Activated naive CD4-positive, alpha-beta T cell (primary cell): ENCODE measurements at places on chromosomes 5 and 9.

GRCh38 chr5:172182291-172182690 is 5.7 kb downstream of the STK10 start:
- no peak for DNase-seq

DNA sequence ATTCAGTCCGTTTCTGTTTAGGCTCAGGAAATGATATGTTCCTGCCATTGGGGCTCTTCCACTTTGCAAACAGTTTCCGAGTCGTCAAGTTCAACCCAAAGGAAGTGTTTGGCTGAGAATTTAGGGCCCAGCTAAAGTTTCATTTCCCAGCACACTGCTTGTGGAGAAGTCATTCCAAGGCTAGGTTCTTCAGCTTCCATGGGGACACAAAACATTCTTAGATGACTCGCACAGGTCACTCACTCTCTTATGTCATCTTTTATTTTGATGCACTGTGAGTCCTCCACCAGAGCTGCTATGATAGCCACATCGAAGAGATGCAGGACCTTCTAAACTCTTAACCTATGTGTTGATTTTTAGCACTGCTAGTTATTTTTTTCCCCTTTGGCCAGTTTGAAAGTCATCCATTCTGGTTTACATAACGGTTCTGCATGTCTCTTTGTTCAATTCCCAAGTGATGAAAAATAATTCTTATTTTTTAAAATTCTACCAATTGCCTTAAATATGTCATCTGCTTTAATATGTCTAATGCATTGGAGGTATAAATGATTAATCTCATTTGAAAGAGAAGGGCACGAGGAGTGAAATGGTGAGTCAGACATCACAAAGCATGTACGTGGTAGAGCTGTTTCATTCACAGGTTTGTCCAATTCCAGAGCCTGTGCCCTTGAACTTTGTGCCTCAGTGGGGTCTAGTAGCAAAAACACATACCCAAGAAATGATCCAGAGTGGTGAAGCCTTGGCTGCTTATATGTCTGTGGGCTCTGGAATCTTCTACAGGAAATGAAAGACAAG is 84.3 kb downstream of the ZNF462 start:
- no peak for DNase-seq

DNA sequence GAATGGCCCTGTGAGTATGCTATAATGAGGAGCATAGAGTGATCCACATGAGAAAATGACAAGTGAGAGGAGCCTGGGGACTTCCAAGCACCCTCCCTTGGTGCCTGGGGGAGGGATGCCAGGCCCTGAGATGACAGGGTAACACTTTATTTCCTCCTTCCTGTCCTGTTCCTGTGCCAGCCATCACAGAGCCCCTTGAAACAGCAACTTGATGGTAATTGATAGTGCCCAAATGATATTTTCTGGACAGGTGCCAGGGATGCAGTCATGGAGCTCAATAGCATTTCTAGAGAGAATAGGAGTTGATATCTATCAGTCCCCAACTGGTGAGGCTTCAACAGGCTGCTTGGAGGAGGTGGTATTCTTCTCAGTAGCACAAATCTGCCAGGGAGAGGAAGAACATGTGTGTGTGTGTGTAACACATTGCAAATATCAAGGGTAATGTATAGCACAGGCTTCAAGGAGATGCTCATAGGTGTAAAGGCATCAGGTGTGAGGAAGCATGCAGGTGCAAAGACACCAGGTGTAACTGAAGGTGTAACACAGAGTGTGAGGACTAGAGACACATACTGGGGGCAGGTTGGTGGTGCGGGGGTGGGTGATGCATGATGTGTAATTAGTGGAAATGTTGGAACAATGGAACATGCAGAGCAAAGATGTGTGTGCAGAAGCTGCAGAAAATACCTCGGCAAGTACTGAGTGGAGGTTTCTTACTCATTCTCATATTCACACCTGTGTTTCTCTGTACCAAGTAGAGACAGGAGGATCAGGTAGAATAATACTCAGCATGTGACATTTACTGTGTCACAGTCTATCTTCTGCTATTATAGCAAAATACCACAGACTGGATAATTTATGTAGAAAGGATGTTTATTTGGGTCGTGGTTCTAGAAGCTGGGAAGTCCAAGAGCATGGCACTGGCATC is 18.1 kb upstream of the WWC1 start:
- DNase-seq: no peak

- DNase-seq: no peak
These were observed 124.9 kb upstream of the ZNF462 start for GRCh38 chr9:106738109-106738508.

GRCh38 chr9:134314039-134314949 is 12.0 kb upstream of the RXRA start:
- no peak for DNase-seq

DNA sequence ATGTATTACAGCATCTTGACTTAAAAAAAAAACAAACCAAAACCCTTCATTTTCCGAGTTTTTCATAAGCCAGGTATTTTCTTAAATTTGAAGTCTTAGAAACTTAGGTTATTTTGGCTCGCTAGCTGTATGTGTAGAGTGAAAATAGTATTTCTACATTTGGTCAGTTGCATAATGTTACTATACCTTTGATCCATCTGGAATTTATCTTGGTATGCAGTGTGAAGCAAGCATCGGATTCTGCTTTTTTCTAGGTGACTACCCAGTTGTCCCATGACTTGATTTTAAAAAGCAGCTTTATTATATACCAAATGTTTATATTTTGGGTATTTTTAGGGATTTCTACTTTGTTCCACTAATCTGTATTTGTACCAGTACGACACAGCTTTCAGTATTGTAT is 27.7 kb downstream of the UBAP1 start:
- no peak for DNase-seq

DNA sequence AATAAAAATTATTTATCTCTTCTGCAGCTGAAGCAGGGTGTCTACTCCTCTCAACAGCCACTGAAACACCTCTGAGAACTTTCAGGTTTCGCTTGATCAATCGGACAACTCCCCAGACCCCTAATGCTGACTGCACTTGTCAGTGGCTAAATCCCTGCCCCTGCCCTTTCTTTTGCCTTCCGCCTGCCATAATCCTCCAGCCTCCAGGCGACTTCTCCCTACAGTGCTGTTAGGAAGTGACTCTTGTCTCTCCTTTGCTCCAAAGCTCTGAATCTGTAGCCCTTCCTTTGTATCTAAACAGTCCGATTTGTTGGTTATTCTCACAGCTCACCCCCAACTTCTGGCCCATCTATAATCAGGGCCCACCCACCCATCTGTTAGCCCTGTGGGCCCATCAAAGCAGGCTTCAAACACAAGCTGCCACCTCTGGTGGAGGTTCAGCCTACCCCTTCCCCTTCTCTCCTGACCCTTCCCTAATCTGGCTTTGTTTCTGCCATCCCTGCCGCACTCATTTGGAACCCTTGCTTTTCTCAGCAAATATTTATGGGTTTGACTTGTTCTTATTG is 53.7 kb upstream of the IFNK start:
- DNase-seq: no peak

GRCh38 chr9:92728831-92729734 is 35.5 kb downstream of the BICD2 start:
- DNase-seq: no peak

GRCh38 chr5:90095292-90096060 is 314.1 kb downstream of the CETN3 start:
- DNase-seq: no peak

DNA sequence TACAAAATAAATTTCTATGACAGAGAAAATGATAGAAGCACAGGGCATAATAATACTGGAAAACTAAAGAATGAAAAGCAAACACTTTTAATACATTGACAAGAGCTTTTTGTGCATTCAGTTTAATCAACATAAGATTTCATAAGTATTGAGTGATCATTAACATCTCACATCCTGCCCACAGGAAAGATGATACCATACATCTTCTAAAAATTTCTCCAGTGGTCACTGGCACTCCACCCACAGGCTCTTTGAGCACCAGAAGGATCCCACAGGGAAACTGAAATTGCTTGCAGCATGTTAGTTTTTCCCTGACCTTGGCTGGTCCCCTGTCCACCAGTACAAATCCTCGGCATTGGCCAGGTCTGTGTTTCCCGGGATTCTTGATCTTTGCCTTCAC is 186.0 kb downstream of the CEMIP2 start:
- DNase-seq: no peak

GRCh38 chr5:163439092-163439425 is 1.7 kb downstream of the CCNG1 start:
- DNase-seq: no peak

DNA sequence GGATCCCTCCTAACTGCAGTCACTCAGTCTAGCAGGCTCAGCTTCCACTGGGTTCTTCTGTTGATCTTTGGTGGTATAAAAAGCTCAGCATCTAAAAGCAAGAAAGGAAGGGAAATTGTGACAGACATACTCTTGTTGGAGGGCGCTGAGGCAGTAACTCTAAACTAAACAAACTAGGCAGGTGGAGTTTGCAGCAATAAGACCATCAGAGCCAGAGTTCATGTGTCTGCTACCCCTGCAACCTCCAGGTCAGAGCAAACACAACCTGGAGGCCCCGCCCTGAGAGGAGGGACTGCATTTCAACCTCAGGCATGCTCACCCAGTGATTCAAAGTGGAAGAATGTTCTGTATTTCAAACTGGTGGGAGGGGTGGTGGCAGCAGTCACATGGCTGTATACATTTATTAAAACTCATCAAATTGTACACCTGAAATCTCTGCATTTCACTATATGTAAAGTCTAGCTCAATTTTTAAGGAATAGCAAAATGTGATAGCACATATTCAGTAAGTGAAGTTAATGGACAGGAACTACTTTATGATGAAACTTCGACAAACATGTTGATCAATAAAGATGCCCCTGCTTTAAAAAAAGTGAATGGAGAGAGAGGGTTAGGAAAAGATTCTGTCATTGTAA is 7.1 kb downstream of the ACTL7A start:
- DNase-seq: no peak

GRCh38 chr9:4207881-4208615 is 91.8 kb downstream of the GLIS3 start:
- DNase-seq: no peak

DNA sequence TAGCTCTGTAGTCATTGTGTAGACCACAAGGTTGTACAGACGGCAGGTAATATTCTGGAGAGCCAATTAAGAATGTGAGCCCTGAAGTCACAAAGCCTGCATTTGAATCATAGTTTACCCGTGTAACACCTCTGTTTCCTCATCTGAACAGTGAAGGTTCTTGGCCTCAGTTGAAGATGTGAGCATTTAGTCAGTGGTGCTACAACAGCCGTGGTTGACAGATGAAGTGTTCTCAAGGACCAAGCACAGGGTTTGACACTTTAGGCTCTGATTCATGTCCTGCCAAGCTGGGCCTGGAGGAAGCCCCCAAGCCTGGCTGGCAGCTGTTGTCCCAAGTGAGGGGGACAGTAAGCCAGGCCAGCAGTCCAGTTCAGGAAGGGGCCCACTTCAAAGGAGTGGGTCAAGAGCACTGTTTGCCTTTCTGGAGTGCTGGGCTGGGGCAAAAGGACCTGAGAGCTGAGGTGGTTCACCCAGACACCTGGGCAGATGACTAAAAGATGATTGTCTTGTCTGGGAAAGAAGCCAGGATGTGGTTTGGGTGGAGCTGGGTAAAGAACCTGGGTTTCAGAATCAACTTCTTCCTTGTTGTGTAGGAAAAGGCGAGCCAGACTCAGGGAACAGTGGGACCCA is 20.7 kb downstream of the FAXDC2 start:
- no peak for DNase-seq

- DNase-seq: no peak
These were observed 13.2 kb downstream of the MYMK start for GRCh38 chr9:133511607-133512006.

DNA sequence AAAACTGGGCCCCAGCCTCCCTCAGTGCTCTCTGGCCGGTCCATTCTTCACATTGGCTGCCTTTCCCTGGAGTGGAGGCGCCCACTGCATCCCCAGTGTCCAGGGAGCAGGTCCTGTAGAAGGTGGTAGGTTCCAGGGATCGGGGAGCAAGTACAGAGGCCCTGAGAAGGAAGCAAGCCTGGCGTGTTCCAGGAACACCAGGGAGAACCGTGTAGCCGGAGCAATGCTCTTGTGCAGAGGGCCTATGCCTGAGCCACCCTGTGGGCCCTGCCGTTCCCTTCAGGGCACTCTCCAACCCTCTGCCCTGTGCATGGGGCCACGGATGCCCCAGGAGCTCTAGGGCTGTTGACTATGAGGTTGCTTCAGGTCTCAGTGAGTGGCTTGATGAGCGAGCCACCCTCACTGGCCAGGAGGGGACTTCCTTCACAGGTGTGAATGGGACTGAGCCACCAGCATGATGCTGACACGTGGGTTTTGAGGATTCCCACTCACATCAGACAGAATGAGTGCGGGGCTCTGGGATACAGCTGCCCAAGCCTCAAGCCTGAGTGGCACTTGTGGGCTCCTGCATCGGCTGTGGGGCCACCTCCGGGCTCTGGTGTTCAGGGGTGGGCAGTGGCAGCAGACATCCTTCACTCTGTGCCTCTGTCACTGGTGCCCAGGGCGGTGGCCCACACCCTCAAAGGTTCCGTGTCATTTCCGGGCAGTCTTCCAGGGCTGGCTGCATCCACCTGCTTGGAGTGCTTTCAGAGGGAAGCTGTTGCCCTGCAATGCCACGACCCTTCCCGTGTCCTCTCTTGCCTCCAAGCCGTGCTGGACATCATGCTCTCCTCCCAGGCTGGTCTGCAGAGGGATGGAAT is 54.4 kb downstream of the ADAMTS2 start:
- no peak for DNase-seq

- no peak for DNase-seq
These were observed 161.9 kb downstream of the MAPKAP1 start for GRCh38 chr9:125544988-125545651.

- DNase-seq: no peak
These were observed 170.3 kb upstream of the WWC1 start for GRCh38 chr5:168121138-168121494.

- no peak for DNase-seq
These were observed 114.5 kb upstream of the RAPGEF1 start for GRCh38 chr9:131854334-131854733.

DNA sequence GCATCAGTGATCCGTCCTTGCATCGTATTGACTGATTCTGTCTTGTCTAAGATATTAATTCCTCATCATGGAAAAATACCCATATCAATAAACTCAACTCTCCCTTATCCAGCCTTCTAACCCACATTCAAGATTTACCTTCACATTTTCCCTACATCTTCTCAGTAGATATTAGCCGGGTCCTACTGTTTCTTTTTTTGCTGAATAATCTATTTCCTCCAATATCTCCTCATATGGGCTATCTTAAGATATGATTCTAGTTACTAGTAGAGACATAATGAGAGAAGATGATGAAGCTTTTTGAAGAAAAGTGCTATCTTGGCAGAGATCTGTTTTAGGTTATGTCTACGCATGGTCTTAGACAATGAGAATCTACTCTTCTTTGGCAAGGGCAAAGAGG is 785.8 kb downstream of the BRINP1 start:
- no peak for DNase-seq
